Fibroblast of pulmonary artery (primary cell): ENCODE measurements at places on chromosomes 12 and 14.

DNA sequence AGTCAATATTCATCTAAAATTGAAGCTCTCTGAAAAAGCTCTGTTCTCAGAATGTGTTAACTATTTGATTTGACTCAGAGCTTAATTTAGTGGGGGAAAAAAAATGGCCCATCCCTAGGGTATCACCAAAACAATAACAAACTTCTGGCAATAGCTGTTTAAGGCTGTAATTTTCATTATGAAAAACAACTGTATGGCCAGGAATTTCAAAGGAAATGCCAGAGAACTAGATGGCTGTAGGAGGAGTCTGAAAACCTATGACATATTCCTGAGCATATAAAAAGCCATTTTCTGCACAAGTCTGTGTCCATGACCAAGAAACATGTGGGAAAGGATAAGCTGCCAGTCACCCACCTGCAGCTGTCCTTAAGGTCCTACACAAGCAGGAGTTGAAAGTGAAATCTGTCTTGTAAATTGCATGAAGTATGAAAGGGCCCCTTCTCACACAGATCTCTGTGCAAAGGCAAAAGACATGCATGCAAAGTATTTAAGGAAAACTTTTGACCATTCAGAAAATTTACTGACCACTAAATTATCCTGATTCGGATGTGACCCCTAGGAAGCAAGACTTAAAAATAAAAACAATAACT lies 299.1 kb downstream of the BTG1 start:
- DNase-seq = peak; percentile 27

- DNase-seq = no peak
Measured at GRCh38 chr14:55583942-55584468, 4.0 kb downstream of the KTN1 start.

DNA sequence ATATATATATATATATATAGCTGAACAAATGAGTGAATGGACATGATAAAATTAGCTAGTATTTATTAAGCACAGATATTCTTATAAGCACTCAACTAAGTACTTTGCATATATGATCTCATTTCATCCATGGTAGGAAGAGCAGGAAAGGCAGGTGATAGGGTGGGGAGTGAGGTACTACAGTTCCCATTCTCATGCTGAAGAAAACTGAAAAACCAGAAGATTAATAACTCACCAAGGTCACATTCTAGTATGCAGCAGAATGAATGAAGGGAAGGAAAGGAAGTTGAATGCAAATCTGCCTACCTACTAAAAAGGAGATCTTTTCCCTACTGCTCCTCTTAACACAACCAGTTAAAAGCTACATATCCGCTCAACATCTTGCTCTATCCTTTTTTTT lies 298.1 kb upstream of the TMPO start:
- no peak for DNase-seq

DNA sequence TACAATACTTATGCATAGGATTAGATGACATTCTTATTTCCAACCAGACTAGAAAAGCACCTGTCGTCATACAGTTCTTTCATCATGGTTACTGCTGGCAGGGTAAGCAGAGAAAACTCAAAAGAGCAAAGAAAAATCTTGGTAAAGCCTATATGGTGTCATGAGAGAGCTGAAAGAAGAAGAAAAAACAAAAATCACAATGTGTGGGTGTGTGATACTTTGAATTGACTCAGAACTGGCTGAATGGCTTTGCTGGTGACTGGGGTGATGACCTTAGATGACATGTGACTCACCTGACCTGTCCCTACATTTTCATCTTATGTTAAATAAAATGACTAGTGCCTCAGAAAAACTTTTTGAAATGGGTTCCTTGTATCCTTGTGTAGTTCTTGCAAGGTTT lies 278.1 kb upstream of the LMO3 start:
- no peak for DNase-seq

DNA sequence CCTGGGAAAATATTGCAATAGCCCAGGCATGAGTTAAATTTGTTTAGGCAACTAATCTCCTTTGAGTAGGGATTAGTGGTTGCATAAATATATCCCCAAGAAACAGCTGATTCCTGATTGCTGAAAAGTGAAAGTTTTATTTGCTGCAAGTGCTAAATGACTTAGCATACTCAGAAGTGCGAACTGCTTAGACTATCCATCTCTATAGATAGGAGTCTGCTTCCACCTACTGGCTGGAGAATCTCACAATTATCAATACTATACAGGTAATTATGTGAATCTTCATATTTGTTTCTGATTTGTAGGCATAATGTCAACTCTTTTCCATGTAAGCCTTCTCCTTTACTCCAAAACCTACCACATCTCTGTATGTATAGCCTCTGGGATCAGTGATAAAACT lies 12.0 kb upstream of the SLCO1B3 start:
- peak; percentile 31 for DNase-seq
